H7 (cell line): ENCODE measurements at places on chromosomes 11 and 22.

DNA sequence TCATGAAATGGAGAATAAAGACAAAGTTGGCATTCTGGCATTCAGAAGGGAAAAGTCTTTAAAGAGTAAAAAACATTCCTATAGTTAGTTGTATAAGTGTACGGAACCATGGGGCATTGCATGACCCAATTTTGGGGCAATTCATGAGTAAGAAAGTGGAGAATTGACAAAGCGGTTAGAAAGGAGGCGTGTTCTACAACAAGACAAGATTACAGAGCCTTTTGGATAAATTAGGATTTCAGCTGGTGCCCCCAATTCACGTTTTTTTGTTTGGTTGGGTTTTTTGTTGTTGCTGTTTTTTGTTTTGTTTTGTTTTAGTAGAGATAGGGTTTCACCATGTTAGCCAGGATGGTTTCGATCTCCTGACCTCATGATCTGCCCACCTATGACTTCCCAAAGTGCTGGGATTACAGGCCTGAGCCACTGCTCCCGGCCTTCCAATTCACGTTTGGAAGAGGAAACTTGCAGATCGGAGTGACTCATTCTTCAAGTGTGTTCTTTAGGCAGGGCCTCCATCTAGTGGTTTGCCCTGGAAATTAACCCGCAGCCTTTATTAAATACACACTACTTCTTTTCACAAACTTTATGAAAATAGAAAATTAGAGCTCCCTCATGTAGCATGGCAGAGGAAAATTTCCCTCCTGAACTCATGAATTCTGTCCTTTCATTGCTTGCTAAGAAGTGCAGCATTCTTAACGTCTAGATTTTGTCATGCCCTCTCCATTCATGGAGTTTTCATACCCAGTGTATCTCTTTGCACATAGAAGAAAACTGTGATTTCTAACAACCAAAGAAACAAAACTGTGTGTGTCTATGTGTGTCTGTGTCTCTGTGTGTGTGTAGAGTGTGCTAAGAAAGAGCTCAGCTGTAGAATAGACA, 118.1 kb downstream of the BBOX1 start:
- peak; percentile 45 for DNase-seq

DNA sequence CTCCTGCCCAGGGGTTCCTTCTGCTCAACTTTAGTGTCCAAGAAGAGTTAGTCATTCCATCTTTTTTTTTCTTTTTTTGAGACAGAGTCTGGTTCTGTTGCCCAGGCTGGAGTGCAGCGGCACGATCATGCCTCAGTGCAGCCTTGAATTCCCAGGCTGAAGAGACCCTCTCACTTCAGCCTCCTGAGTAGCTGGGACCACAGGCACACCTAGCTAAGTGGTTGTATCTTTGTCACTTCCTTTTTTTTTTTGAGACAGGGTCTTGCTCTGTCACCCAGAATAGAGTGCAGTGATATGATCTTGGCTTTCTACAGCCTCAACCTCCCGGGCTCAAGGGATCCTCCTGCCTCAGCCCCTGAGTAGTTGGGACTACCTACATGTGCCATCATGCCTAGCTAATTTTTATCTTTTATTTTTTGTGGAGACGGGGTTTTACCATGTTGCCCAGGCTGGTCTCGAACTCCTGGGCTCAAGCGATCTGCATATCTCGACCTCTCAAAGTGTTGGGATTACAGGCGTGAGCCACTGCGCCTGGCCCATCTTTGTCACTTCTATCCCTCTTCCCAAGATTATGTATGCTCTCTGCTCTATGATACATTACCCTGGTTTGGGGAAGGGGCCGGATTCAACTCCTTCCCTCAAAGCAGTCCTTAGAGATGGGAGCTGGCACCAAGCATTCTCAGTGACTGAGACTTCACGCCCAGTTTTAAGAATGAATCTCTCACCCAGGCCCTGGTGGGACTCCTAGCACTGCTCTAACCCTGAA, 10.0 kb downstream of the SSH3 start:
- DNase-seq = no peak

DNA sequence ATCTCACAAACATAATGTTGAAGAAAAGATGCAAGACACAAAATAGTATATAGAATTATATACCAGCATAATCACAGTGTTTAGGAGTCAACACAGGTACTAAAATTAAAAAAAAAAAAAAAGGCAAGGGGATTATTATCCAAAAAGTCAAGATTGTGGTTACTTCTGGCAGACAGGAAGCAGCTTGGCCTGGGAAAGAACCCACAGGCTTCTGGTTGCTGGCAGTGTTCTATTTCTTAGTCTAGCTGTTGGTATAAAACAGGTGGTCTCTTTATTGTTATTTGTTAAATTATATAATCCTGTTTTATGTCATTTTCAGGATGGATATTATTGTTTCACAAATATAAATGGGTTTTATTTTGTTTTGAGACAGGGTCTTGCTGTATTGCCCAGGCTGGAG, 54.0 kb downstream of the C11orf58 start:
- no peak for DNase-seq

DNA sequence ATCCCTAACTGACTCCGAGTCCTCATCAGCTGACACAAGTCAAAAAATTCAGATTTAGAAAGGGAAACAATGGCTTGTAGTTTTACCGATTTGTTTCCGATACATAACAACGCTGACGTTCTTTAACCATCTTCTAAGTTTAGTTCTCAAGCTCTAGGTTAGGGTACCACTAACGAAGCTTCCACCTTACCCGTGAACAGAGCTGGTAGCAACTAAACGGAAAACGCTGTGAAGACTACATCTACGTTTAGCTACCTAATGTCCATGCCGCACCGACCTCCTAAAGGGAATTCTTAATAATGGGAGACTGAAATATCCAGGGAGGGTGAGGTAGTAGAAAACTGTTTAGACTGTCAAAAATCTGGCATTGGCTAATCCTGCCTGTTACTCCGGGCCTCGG, 1.0 kb downstream of the NUP98 start:
- no peak for DNase-seq

DNA sequence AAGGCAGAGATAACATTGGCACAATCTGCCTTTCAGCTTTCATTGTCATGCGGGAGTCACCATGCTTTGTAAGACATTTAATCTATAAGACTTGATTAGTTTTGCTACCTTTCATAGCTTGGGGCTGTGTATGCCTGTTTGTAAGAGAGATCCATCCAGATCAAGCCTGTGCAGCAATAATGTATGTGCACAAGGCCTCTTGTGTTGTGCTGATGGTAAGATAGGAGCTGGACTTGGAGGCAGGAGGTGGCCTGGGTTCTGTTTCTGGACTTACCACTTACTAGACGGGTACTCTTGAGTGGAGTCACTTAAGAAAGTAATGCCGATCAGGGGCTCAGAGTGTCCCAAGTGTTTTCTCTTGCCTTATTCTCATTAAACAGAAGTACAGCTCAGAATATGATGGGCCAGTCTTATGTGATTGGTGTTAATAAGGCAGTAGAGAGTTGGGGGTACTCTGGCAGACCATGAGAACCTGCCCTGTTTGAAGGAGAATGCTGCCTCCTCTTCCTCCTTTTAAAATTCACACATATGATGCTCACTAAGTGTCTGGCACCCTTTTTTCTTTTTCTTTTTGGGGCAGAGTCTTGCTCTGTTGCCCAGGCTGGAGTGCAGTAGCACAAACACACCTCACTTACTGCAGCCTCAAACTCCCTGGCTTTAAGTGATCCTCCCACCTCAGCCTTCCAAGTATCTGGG, 30.9 kb downstream of the PTPRJ start:
- DNase-seq = no peak

GRCh38 chr11:30992513-30992849, 377.1 kb downstream of the DCDC1 start:
- no peak for DNase-seq

DNA sequence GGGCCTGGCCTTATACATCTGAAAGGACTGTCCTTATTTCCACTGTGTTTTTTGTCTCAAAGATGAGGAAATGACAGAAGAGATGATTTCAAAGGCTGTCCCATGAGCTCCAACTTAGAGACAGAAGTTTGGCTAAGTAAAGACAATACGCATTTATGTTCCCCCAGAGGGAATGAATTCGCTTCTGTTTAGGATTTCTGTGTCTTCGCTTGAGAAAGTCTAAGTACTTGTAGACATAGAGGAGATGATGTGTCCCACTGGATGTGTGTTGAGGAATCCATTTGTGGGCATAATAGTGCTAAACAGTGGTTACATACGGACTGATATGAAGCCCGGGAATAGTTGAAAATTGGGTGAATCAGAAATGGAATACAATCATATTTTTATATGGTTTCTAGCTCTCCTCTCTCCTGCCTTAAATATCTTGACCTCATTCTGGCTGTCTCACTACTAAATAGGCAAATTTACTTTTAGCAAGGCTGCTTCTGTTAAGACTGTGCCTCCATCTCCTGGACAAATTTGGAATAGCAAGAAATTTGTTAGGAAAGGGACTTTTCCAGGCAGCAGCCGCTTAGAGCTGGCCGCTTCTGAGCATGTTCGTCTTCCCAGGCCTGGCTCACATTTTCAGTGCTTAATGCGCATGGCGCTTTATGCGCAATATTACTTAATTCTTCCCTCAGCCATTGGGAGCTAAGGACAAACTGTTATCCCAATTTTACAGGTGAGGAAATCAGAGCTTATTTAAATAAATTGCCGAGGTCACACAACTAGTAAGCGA, 1.9 kb upstream of the PEX26 start:
- DNase-seq = peak; percentile 76

DNA sequence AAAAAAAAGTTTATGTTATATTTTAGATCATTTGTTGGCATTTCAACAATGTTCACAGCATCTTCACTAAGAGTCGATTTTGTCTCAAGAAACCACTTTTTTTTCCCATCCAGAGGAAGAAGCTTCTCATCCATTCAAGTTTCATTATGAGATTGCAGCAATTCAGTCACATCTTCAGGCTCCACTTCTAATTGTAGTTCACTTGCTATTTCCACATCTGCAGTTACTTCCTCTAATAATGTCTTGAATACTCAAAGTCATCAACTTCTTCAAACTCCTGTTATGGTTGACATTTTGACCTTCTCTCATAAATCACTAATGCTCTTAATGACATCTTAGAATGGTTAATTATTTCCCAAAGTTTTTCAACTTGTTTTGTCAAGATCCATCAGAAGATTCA, 61.3 kb upstream of the CHORDC1 start:
- no peak for DNase-seq

DNA sequence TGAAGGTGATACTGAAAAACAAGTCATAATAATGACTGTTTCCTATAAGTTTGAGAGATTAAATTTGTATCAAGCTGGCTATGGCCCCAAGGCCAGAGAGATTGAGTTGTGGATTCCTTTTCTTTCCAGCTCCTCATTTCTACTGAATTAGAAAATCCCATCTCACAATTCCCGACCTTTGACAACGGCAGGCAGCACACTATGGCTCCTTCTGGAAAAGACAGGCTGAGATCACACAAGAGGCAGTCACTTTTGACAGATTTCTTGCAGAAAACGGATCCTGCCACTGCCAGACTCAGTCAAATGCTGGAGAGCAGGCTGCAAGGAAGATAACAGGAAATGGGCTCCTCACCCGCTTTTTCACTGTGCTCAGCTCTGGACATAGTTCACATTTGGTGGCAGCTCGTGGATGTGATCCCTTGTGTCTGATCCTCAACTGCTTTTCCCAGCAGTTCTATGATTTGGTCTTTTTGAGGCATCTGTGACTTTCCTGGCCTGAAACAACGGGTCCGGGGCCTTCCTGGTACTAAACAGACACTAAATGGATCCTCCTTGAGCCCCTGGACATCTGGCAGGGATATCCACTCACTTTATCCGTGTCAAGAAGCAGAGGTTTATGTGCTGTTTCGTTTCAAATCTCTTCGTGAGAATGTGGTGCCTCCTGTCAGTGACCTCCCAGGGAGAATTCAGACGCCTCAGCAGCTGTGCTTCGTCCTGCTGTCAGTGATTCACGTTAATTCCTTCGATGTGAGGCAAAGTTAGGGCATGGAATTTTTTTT, 26.1 kb upstream of the RTL6 start:
- DNase-seq = no peak

DNA sequence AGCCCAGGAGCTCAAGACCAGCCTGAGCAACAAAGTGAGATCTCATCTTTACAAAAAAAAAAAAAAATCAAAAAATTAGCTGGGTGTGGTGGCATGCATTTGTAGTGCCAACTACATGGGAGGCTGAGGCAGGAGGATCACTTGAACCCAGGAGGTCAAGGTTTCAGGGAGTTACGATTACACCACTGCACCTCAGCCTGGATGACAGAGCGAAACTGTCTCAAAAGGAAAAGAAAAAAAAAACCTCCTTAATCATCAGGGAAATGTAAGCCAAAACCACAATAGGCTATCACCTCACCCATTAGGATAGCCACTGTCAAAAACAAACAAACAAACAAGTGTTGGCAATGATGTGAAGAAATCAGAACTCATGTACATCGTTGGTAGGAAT, 13.4 kb downstream of the DGCR2 start:
- DNase-seq = no peak

DNA sequence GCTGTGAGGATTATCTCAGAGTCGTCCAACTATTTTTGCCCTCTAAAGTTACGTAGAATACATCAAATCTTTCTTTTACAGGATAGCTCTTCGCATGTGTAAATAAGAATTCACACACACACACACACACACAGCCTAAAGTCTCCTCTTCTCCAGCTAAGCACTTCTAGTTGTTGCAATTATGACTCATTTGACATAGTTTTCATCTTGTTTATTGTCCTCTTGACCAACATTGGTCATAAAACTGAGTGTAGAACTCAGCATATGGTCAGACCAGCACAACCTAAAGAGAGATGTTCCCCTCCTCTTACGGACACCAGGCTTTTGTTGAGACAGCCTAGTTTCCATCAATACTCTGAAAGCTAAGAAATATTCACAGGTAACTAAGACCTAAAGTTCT, 234.2 kb downstream of the BLID start:
- no peak for DNase-seq

DNA sequence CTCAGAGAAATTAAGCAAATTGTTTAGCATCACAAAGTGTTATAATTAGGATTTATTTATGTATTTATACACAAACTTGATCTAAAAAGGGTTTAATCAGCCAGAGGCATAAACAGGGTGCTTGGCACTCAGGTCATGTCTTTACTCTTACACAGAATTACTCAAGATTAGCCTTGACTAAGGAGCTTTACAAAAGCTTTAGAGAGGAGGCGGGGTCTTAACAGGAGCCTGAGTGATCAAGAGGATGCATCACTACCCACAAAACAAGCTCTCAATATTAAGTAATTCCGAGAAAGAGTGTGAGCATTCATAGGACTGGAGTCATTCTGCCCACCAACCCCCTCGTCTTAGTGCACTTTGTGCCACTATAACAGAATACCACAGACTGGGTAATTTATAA, 103.0 kb downstream of the SPATA19 start:
- DNase-seq = no peak

GRCh38 chr22:40621309-40622151, 15.0 kb downstream of the MRTFA start:
- DNase-seq = no peak

DNA sequence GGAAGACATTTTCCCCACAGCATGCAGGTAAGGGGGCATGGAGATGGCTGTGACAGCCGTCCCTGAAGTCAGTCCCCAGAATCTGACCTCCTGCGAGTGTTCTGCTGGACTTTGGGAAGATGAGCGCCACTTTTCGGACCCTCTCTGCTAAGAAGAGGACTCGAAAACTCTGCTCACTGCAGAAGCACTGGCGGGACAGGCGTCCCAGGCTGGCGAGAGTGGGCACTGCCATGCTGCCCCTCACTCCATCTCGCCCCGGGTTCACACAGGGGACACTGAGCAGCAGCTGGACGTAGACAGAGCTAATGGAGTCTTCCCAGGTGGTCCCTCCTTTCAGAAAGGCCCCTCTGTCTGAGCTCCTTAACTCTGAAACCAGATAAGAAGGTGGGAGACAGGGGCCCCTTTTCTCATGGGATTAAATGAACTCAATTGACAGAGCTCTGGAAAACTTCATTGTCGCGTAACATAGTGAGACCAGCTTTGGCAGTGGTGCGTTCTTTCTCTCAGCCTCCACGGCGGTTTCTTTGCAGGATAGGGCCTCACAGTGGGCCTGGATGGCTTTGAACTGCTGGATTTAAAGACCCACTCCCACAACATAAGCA, 4.8 kb downstream of the ADAMTS8 start:
- peak; percentile 18 for DNase-seq
